ENCODE measurements at places on chromosomes 11 and 22. TPM values are rescaled to one million over a fixed set of nuclear protein-coding genes. Genes with fewer than 3 reads are reported as not detected.

The C1QTNF5 gene
- 88.2 TPM for total RNA-seq

DNA sequence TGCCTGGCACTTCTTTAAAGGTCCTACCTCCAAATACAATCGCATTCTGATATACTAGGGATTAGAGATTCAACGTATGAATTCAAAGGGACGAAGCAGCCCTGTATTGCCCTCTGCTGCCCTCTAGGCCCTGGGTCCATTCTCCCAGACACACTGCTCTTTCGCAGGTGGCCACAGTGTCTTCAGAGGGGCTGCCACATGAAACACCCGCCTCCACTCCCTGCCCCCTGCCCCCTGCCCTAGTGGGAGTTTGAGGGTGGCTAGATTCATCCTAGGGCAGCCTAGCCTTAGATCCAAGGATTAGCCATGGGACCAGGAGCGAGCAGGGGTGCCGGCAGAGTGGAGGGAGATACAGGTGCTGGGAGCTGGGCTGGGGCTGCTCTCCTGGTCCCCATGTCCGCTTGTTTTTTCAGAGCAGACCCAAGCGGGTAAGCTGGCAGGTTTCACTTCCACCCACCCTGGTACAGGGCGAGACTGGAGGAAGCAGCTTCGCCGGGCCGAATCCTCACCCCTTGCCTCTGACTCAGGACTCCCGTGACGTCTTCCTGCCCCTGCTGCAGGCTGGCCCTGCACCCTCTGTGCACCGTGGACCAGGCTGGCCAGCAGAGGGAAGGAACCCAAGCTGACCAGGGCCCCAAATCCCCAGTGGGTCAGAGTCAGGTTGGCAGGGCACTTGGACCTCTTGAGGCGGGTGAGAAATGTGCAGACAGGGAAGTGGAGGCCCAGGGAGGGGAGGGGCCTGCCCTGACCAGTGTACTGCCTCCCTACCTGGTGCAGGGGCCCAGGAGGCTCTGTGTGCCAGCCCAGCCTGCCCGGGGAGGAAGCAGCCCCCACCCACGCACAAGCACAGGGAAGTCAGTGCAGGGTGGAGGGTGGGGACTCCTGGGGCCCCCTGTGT lies 28.4 kb upstream of the HMOX1 start:
- H3K4me3 ChIP-seq: no peak overlapping the region
- H3K4me1 ChIP-seq: no peaks in the 10 kb centered on the region
- DNase-seq: peak; percentile 95
- no peak overlapping the region for H3K27ac ChIP-seq
- H3K27me3 ChIP-seq: no peaks in the 10 kb centered on the region
- no peaks in the 10 kb centered on the region for H3K36me3 ChIP-seq

The EXPH5 gene
- total RNA-seq: 4.5 TPM

GRCh38 chr11:108743851-108744250 lies 79.0 kb downstream of the DDX10 start:
- H3K4me3 ChIP-seq: no peak overlapping the region
- no peaks in the 10 kb centered on the region for H3K4me1 ChIP-seq
- H3K27me3 ChIP-seq: no peaks in the 10 kb centered on the region

- DNase-seq: peak; percentile 60
- no peaks in the 10 kb centered on the region for H3K27me3 ChIP-seq
- H3K36me3 ChIP-seq: no peaks in the 10 kb centered on the region
- H3K4me1 ChIP-seq: no peaks in the 10 kb centered on the region
- no peak overlapping the region for H3K4me3 ChIP-seq
These were observed 24.9 kb downstream of the ART5 start for GRCh38 chr11:3616721-3617460.

DNA sequence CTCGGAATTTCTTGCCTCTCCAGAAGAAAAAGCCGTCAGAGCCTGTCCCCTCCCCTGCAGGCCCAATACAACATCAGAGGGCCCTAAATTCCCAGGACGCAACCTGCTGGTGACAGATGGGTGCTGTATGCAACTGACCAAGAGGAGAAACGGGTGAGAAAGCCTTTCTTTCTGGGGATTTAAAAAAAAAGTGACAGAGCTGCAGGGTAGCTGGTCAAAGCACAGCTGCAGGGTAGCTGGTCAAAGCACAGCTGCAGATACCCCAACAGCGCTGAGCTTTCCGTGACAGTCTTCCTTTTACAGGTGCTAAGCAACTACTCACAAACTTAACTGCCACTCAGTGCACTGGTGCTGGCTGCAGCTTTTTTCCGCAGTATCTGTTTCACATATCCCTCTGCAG lies 17.8 kb downstream of the AP1B1 start:
- no peak for DNase-seq
- H3K36me3 ChIP-seq: peaks cover 2% of the 10 kb centered on the region
- H3K4me3 ChIP-seq: no peak overlapping the region
- H3K4me1 ChIP-seq: no peaks in the 10 kb centered on the region
- H3K27ac ChIP-seq: no peak overlapping the region

Data from aorta (tissue), 5 donors.